ENCODE measurements at places on chromosomes 1 and 21.

DNA sequence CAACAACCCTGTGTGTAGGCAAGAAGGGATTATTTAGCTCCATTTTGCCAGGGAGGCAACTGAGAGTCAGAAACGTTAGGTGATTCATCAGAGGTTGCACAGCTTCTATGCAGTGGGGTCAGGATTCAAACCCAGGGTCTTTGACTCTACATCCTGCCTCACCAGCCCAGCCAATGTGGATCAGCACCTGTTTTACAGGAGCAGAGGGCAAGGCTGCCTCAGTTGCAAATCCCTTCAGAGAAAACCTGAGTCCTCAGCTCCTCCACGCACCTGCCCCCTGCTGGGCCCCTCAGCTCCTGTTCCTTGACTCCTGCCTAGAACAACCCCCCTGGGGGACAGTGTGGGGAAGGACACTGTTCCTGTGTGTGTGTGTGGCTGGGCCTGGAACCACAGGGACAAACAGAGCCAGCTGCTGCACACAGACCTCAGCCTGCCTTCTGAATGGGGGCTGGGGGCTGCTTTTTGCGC, 61.6 kb downstream of the LRRN2 start:
- DNase-seq, result peak; percentile 3

DNA sequence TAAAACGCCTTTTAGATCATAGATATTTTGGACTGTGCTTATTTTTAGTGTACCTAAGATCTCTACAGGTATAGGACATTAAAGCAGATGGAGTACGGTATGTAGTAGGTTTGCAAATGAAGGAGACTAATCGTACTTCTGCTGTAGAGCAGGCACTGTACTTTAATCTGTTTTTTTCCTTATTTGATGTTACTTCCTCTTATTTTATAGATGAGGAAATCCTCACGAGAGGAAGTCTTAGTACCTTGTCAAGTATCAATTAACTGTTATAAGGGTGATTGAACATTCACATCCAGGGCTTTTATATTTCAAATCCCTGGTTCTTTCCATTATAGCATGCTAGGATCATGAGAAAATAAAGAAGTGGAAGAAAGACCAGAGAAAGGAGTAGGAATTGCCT, 41.1 kb downstream of the CACHD1 start:
- no peak for DNase-seq

DNA sequence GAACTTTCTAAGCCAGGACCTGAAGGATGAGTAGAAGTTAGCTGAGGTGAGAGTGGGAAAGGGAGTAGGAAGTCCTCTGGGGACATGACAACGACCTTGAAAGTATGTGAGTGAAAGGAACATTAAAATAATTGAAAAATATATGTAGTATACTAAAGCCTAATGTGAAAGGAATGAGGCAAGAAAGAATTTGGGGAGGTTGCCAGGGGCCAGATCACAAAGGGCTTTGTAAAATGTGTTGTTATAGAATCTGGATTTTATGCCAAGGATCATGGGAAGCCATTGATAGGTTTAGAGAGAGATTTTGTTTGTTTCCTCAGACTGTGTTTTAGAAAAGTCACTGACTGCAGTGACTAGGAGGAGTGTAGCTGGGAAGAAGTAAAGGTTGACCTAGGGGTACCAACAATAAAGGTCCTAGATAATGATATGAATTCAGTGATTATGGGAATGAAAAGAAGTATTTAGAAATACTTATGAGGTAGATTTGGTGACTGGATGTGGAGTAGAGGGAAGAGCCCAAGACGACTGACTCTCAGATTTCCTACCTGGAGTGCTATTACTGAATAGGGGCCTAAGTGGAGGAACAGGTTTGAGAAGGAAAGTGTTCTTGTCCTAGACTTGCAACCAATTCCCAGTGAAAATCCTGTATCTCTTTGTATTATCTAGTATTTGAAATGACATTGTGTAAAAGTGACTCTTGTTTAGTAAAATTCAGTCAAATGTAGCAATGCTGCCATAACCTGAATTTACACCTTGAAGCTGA, 179.8 kb downstream of the PHTF1 start:
- DNase-seq, result no peak

GRCh38 chr21:41755934-41756773, 10.7 kb downstream of the RIPK4 start:
- no peak for DNase-seq

DNA sequence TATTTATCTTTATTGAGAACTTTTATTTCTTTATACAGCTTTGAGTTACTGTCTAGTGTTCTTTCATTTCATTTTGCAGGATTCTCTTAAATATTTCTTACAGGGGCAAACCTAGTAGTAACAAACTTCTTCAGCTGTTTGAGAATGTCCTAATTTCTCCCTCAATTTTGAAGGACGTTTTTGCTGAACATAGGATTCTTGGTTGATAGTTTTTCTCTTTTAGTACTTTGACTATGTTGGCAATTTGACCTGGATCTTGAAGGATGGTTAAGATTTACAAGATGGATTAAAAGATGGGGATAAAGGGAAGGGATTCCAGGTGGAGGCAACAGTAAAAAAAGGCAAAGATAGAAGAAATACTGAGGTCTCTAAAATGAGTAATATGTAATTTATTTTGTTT, 38.9 kb downstream of the XPR1 start:
- DNase-seq, result no peak

DNA sequence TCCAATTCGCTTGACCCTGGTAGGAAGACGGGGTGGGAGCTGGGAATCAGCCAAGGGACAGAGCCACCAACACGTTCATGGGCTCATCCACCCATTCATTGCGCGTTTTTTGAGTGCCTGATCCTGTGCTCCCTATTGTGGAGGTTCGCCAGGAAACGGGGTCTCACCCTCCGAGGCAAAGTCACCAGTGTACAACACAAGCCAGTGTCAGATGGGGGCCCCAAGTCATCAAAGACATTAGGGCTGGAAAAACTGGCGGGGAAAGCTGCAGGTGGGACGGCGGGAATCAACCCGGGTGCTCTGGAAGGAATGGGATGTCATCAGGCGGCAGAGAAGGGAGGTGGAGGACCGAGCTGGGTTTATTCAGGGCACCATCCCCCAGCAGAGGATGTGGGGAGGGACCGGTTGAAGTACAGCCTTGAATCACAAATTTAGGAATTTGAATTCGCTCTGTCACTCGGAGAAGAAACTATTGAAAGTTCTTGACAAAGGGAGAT, 667 bp upstream of the NID1 start:
- no peak for DNase-seq

DNA sequence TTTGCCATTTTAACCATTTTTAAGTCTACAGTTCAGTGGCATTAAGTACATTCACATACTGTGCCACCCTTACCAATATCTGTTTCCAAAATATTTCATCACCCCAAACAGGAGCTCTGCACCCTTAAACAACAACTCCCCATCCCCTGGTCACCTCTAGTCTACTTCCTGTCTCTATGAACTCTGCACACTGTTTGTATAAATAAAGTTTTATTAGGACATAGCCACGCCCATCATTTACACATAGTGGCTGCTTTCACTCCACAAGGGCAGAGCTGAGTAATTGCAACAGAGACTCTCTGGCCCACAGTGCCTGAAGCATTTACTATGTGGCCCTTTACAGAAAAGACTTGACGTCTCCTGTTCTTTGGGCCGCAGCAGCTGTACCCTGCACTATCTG, 30.1 kb downstream of the KCNAB2 start:
- no peak for DNase-seq

DNA sequence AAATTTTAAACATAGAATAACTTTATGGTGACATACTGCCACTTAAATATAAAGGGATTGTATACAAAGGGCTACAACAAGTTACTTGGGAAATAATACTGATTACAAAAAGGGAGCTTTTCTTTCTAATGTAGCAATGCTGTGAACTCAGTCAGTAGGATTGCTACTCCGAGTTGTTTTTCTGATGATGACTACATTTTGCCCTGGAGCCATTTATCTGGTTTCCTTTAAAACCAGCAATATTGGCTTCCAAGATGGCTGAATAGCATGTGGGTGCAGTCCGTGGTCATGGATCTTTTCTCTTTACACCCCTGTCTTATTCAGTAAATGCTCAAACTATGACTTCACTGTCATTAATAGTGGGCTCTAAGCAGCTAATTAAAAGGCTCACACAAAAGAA, 92.6 kb upstream of the NEK7 start:
- DNase-seq, result no peak

DNA sequence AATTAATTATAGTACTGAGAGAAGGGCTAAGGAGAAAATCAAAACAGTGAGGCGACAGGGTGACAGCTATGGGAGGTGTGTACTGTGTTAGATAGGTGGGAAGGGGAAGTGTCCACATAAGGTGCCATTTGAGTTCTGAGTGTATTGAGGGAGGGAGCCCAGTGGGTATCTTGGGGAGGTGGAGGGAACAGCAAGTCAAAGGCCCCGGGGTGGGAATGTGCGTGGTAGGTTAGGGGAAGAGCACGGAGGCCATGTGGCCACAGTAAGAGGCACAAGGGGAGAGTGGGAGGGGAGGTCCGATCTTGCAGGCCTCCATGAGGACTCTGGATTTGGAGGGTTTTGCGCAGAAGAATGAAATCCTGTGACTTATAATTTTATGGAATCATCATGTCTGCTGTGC, 3.0 kb upstream of the XKR8 start:
- DNase-seq, result no peak

- no peak for DNase-seq
Observed at GRCh38 chr1:164740000-164740526, 181.1 kb downstream of the PBX1 start.

DNA sequence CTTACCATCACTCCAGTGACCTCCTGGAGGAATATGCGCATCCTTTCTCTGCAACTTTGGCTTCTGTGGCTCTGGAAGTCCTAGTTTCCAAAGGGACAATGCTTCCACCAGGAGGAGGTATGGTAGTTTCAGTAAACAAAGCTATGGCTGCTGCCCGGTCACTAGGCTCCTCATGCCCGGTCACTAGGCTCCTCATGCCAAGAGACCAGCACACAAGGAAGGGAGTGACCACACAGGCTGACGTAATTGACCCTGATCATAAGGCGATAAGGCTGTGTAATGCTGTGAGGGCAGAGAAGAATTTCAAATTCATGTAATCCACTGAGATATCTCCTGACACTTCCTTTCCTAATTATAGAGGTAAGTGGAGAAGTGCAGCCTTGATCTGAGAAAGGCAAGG, 102.9 kb downstream of the DTL start:
- no peak for DNase-seq

GRCh38 chr1:234413485-234413884, 40.2 kb downstream of the COA6 start:
- DNase-seq, result no peak
